ENCODE measurements at places on chromosomes 13 and 19.

DNA sequence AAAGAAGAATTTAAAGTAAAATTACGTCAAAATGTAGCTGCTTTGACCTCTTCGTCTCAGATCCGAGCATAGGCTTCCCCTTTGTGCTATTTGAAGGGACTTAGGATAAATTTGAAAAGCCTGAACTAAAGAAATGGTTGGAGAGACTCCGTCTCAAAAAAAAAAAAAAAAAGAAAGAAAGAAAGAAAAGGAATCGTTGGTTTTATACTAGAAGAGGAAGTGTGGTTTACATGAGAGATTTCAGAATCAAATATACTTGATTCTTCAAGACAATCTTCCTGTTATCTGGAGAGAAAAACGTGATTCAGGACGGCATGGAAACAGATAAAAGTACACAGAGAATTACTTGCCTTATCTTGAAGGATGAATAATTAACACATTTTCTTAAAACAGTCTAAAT, 474 bp upstream of the ZNF780B start:
- DNase-seq: no peak

DNA sequence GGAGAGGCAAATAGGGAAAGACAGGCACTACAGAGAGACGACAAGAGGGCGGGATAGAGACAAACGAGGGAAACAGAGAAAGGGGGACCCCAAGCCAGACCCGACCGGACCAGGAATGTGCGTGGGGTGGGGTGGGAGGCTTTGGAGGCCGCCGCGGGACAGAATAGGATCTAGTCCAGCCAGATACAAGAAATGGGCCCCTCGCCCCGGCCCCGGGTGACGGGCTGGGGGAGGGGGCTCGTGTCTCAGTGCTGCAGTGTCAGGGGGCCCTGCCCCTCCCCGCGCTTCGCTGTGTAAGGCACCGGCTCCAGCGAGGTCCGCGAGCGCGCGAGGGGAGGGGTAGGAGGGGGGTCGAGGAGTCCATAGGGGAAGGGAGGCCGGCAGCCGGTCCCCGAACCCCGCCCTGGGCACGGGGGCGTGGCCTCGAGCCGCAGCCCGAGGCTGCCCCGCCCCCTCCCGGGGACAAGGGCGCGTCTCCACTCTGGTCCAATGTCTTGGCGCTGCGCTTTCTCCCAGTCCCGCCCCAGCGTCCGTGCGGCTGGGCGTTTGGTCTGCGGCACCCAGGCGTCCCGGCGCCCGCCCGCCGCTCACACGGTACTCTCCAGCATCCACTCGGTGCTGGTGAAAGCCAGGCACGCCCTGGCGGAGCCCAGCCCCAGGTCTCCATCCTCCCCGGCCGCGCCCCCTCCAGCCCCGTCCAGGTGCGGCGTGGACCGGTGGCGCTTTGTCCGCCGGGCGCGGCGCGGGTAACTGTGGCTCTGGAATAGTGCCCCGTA, 11.0 kb downstream of the IFNL1 start:
- DNase-seq: peak; percentile 80

- no peak for DNase-seq
Observed at GRCh38 chr19:1526979-1527649, 3.2 kb downstream of the PLK5 start.

DNA sequence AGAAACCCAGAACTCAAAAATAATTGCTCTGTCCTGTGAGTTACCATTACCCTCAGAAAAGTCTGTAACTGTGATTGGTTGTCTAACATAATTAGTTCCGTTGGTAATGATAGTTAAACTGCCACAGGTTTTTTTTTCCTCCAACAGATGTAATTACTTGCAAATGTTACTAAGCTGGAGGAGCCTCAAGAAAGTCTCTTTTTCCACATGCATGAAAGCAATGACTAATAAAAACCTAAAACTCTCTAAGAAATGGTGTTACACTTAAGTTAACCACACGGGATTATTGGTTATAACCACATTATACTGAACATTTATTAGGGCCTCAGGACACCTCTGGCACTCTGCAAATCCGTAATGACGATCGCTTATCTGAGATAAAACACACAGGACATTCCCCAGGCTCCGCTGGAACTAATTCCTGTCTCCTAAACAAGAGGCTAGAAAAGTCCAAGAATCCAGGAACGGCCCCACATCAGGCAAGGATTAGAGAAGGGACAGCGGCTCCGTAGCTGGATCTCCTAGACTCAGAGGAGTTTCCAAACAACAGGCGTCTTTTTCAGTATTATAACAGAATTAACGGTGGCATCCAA, 753 bp downstream of the ZNF235 start:
- DNase-seq: no peak

DNA sequence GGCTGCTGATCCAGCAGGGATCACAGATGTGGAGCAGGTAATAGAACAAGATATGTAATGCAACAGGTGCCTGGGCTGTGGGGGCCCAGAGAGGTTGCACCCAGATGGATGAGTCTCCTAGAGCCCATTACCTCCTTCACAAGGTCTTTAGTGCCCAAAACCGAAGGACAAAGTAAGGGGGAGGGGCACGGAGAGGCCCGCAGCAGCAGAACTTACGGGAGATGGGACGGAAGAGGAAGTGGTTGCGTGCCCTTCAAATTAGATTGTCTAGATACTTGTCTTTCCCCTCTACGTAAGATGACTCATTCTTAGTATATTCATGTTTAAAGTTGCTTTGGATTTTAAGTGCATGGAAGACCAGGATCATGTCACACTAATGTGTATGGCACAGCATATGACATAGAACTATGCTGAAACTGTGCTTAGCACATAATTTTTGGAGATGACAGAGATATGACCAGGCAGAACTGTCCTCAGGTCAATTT, 5.7 kb upstream of the MRPS31 start:
- no peak for DNase-seq

DNA sequence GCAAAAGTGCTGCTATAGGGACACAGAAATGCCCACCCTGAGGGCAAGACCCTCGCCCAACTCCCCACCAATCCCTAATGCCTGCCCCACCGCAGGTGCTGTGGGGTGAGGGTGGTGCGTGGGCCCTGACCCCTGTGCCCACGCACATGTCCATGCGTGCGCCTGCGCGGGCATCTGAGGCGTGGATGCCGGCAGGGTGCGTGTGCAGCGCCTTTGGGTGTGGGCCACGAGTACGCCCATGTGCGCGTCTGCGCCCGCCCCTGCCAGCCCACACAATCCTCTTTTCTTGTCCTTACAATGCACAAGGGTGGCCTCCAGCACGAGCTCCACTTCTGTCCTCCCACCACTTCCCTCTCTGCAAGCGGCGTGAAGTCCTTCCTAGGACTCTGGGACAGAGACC, 14.3 kb downstream of the FUT6 start:
- DNase-seq: no peak

DNA sequence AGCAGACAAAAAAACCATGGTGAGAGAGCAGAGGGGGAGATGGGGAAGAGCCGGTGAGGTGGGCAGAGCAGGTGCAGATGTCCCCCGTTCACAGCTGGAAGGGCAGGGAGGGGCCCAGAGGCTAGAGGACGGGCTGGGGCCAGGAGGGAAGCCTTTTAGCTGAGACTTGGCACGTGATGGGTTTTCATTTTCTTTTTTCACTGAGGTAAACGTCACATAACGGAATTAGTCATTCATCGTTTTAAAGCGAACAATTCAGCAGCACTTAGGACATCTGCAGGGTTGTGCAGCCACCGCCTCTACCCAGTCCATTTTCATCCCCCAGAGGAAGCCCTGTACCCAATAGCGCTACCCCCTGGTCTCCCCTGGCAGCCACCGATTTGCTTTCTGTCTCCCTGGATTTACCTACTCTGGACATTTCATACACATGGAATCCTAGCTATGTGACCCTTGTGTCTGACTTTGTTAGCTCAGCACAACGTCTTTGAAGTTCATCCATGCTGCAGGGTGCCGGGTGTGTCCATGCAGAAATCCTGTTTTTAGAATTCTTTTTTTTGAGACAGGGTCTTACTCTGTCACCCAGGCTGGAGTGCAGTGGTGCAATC, 16.0 kb upstream of the EMC10 start:
- no peak for DNase-seq

- no peak for DNase-seq
Observed at GRCh38 chr19:1823020-1823419, 10.9 kb upstream of the ATP8B3 start.

- DNase-seq: no peak
Observed at GRCh38 chr13:48892053-48892687, 83.5 kb upstream of the FNDC3A start.

DNA sequence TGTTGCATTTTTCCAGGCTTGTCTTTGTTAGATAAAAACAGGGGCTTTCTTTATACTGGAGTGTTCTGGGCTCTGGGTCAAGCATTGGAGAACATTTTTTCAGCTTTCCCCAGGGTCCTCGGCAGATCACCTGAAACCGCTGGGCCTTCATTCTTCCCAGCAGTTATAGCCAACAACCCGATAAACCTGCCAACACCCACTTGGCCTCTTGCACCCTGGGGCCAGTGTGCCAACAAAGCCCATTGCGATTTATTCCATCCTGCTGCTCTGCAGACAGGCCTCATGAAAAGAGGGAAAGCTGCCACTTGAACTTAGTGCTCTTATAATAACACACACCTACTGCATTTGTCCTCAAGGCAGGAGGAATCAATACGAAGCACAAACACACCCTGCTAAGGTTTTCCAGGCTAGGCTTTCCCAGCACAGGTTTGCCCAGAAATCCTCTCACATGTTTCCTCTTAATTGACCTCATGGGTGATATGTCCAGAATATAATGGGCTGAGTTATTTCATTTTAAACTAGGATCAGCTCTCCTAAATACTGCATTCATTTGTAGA, 669.3 kb downstream of the LIG4 start:
- DNase-seq: no peak

DNA sequence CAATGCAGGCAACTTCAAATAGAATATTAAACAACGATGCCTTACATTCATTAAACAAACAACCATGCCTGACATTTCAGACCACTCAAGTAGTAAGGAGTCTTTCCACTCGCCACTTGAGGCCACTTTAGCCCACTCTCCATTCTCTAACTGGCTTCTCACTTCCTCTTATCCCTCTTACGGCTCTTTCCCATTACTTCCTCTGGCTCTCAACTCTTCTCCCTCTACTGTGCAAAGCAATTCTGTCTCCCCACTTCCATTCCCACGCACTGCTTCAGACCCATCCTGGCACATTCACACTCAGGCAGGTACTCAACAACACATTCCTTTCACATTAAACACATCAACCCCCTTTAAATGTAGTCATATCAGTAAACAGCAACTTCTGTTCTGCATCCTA, 229.8 kb upstream of the IPO5 start:
- no peak for DNase-seq

DNA sequence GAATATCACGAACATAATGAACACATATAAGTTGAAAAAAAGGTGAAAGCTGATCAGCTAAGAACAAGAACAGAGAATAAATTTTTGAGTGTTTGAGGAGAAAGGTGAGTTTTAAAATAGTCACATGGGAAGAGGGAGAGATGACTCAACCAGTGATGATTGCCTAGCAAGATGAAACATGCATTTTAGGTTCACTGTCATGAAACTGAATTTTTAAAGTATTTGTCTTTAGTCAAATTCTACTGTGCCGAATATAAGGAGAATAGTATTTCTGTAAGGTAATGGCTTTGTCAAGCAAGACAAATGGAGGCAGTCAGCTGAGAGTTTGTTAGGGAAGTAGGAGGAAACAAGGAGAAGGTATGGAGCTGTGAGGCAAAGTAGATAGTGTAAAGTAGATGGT, 2557.4 kb downstream of the PCDH9 start:
- no peak for DNase-seq

GRCh38 chr19:43395561-43395960, 19.1 kb upstream of the TEX101 start:
- DNase-seq: no peak

DNA sequence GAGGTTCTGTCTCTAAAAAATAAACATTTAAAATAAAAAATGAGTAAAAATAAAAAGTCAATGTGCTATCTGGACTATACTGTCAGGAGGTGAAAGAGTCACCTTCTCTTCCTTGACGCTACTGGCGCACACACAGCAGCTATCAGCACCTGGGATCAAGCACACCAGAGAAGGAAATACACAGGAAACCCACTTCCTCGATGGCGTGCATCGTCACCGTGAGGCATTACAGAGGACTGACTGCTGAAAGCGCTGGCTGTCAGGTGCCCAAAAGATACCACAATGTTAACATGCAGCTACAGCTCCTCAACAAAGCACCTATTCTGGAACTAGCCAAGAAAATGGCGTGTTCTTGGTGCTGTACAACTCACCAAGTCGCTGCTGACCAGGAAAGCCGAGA, 6.1 kb downstream of the SLC35E1 start:
- no peak for DNase-seq

- DNase-seq: no peak
Observed at GRCh38 chr13:31009166-31009565, 76.7 kb downstream of the TEX26 start.

- peak; percentile 68 for DNase-seq
Observed at GRCh38 chr19:18205200-18205892, 1.5 kb upstream of the RAB3A start.

DNA sequence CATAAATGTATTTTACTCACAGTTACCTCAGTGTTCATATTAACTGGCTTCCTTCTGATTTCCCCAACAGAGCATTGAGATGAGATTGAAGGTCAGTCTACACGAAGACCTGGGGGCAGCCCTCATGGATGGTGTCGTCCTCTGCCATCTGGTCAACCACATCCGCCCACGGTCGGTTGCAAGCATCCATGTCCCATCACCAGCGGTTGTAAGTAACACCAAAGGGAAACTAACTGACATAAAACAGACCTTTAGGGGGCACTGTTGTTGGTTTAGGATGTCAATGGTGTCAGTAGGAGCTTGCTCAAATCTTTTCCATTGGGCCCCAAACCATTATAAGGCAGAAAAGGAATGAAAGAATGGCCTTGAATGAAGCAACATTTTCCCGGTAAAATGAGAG, 68.2 kb downstream of the ESD start:
- DNase-seq: no peak

- DNase-seq: no peak
Observed at GRCh38 chr19:51691074-51691583, 2.0 kb upstream of the SPACA6 start.

GRCh38 chr19:50590191-50590590, 22.0 kb upstream of the LRRC4B start:
- DNase-seq: no peak

- DNase-seq: no peak
Observed at GRCh38 chr19:17602217-17602616, 46.8 kb downstream of the COLGALT1 start.

DNA sequence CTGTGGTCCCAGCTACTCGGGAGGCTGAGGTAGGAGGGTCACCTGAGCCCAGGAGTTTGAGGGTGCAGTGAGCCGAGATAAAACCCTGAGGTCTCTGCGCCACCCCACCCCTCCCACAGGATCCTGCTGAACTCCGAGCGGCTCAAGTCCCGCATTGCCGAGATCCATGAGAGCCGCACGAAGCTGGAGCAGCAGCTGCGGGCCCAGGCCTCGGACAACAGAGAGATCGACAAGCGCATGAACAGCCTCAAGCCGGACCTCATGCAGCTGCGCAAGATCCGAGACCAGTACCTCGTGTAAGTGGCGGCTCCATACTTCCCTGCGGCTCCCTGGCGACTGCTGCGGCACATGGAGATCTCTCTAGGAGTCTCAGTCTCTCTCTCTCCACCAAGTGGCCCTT, 6.6 kb upstream of the IFI30 start:
- no peak for DNase-seq
